ENCODE measurements at places on chromosomes 6 and 20.
A peak's percentile ranks its signal among the peaks of the same experiment; 100 is the strongest.

- no peak for DNase-seq
These were observed 20.8 kb upstream of the BMP5 start for GRCh38 chr6:55895972-55896730.

- DNase-seq = no peak
These were observed 128.9 kb upstream of the NAA20 start for GRCh38 chr20:19888269-19888671.

DNA sequence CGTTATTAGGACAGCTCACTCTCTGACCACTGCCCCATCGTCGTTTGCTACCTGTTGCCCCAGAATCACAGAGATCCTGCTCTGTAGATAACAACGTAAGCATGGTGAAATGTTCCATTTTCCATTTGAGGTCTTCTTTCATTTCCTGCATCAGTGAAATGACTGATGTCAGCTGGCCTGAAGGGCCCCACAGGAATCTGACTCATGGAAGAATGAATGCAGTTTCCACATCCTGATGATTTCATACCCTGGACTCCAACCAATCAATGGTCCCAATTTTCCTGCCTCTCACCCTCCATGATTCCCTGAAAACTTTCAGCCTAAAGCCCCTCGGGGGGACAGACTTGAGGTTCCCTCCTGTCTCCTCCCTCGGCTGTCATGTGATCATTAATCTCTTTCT is 394.4 kb upstream of the CDH4 start:
- DNase-seq = peak; percentile 10

DNA sequence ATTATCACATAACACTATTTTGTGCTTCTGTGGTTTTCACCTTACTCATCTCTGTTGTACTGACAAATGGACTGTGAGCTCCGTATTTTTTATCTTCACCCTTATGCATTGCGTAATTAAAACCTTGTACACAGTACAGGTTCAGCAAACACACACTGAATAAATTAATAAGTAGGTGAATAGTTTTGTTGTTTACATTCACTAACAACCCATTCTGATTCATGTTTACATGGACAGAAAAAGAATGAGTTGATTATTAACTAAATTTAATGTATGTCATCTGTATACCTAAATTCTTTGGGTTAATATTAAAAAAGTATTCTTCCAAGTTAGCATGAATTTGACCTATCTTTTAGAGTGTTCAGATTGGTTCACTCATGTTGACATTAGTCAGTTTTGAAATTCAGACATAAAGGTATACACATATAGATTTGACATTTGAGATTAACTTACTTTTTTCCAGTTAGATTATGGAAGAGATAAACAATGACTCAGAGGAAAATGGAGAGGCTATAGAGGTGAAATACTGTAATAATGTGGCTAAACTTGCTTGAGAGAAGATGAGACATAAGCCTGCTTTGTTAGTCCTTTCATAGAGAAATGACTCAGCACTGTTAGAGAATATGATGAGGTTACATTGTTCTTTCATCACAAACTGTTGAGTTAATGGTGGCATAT is 541.7 kb upstream of the FLRT3 start:
- peak; percentile 94 for DNase-seq

DNA sequence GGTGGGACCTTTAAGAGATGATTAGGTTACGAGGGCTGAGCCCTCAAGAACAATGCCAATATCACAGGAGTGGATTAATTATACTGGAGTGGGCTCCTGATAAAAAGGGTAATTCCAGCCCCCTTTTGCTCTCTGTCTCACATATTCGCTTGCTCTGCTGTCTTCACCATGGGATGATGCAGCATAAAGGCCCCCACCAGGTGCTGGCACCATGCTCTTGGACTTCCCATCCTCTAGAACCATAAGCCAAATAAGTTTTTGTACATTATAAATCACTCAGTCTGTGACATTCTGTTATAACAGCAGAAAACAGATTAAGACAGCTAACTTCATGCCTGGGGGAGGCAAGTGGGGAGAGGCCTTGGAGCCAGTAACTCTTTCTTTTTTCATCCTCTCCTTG is 9.8 kb upstream of the SNRPB start:
- no peak for DNase-seq

- no peak for DNase-seq
These were observed 34.0 kb upstream of the TASP1 start for GRCh38 chr20:13672690-13673089.

DNA sequence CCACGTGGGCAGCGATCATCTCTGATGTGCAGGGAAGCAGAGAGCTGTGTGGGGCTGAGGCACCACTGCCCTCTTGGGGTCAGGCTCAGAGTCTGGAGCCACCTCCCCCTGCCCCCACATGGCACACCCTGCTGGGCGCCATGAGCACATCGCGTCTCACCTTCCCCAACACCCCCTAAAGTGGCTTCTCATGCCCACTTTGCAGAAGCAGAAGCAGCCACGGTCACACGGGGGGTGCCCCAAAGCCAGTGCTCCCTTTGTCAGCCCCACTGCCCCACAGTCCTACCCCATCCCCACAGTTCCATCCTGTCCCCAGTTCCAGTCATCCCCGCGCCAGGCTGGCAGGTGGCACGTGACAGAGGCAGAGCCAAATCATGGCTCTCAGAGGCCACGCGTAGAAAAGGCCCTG is 19.5 kb downstream of the SDCBP2 start:
- DNase-seq = no peak

DNA sequence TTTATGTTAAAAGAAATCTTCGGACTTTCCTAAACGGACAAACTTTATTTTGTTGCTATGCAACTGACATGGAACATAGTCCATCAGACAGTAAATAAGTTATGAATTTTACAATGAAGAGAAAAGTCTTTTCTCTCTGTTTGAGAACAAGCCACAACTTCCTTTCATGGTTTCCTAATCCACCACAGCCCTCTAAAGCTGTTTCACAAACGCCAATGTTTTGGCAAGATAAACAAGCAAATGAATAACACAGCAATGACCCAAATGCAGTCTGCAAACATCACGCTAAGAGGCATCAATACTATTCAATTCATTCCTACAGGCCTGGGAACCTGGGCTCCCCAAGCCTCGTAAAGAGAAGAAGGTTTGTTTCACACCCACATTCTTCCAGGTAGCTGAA is 60.4 kb downstream of the HAO1 start:
- no peak for DNase-seq

GRCh38 chr6:113856625-113857555 is at the start of gene MARCKS:
Gene MARCKS, plus strand, starts transcription at chr6:113857345. Its CDS starts 401 bp downstream, at chr6:113857746.
- peak; percentile 93 for DNase-seq

- no peak for DNase-seq
These were observed 253.1 kb downstream of the LY86 start for GRCh38 chr6:6841571-6841970.

DNA sequence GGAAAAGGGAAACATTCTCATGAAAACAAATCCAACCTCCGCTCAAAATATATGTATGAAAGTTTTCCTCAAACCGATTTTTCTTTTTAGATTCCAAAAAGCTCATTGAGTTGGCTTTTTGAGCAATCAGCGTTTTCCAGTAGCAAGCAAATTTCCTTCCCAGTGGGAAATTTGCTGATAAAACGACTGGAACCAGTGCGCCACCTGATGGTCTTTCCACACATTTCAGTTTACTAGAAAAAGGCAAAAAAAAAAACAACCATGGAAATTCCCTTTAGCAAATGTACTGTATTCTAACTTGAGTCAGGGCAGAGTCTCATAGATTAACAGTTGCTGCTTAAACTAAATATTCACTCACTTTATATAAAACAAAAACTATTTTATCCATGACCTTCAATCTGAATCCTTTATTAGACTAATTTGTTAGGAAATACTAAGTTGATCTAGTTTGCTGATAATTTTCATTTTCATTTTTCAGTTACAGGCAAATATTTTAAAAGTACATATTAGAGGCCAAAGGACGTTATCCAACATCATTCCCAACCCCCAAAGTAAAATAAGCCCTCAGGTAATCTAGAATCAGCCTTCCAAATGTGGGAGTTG is 271.5 kb downstream of the FOXA2 start:
- DNase-seq = peak; percentile 26

GRCh38 chr6:124747349-124747748 is 214.9 kb upstream of the RNF217 start:
- DNase-seq = no peak

DNA sequence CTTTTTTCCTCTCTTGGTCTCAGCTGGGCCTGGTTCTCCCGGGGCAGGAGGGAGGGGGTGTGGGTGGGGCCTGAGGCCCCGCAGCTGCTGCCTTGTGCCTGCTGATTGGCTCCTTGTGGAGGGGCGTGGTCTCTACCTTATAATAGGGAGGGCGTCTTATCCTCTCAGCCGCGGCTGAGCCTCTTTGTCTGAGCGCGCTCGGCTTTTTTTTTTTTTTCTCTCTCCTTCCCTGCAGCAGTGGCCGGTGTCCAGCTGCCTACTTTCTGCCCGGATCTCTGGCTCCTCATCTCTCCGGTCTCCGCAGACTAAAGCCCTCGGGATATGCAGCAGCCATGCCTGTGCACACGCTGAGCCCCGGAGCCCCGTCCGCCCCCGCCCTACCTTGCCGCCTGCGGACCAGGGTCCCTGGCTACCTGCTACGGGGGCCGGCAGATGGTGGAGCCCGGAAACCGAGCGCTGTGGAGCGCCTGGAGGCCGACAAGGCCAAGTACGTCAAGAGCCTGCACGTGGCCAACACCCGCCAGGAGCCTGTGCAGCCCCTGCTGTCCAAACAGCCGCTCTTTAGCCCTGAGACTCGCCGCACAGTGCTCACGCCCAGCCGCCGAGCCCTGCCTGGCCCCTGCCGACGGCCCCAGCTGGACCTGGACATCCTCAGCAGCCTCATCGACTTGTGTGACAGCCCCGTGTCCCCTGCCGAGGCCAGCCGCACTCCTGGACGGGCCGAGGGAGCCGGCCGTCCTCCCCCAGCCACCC is 11.1 kb downstream of the FAM110A start:
- peak; percentile 79 for DNase-seq

DNA sequence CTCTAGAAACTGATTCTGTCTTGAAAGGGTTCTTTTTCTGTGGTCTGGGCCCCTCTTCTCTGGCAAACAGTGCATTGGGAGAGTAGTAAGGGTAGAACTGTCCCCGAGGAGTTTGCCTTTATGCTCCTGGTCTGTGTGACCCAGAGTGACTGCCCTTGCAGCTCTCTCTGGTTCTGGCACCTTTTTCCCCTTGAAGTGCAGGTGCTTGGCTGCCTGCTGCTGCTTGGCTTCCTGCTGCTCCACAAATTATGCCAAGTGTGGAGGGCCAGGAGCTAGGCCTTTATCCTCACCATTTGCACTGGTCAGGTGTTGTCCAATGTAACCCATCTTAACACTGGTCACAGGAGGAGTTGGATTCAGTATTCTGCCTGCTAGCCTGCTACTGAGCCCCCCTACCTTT is 11.2 kb downstream of the KIZ start:
- no peak for DNase-seq

DNA sequence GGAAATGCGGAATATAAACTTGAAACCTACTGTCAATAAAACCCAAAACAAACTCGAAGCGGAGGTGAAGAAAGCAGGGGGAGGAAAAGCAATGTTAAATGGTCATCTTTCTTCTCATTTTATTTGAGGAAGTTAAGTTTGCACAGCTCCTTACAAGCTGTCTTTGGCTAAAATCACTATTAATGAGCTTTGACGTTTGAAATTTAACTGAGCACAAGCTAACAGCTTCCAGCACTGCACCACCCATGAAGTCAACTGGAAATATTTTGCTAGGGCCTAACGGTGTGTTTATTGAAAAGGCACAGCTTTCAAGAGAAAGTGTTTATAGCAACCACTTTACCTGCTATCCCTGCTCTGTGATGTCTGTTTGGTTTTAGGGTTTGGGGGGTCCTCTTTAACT is 103.8 kb downstream of the PKHD1 start:
- DNase-seq = no peak

GRCh38 chr6:147262946-147263345 is 58.7 kb downstream of the STXBP5 start:
- DNase-seq = no peak

GRCh38 chr6:75931011-75931680 is 141.3 kb downstream of the IMPG1 start:
- DNase-seq = no peak

DNA sequence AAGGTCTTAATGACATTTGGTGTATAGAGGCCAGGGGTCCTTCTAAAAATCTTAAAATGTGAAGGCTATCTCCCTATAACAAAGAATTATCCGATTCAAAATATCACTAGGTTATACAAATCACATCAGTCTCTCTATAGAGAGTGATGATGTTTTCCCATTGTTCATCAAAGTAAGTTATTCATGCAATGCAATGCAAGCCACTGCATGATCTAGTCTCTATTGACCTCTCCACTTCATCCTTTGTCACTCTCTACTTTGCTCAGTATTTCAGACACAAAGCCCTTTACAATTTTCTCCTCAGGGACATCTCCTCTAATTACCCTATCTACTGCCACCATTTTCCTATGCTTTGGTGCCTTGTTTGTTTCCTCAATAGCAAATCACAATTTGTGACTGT is 628.0 kb downstream of the HTR1B start:
- no peak for DNase-seq

Measured in kidney capillary endothelial cell (primary cell).